ENCODE measurements at places on chromosomes 7 and 10.
A peak's percentile ranks its signal among the peaks of the same experiment; 100 is the strongest.

GRCh38 chr7:55571511-55572377 is 558 bp downstream of the VOPP1 start:
- peak; percentile 28 for DNase-seq

GRCh38 chr7:6182993-6183392 is 89.4 kb downstream of the CYTH3 start:
- DNase-seq: no peak

GRCh38 chr10:90344226-90344625 is 513.6 kb downstream of the HTR7 start:
- DNase-seq: no peak

- no peak for DNase-seq
Measured at GRCh38 chr7:31456646-31457368, 57.1 kb upstream of the ITPRID1 start.

GRCh38 chr10:119084896-119085295 is 4.3 kb upstream of the EIF3A start:
- no peak for DNase-seq

- DNase-seq: no peak
Measured at GRCh38 chr7:50648076-50648475, 82.9 kb upstream of the DDC start.

GRCh38 chr10:94383530-94383929 is 18.8 kb upstream of the TBC1D12 start:
- DNase-seq: no peak

GRCh38 chr10:22252224-22252800 is 34.5 kb upstream of the EBLN1 start:
- peak; percentile 9 for DNase-seq

DNA sequence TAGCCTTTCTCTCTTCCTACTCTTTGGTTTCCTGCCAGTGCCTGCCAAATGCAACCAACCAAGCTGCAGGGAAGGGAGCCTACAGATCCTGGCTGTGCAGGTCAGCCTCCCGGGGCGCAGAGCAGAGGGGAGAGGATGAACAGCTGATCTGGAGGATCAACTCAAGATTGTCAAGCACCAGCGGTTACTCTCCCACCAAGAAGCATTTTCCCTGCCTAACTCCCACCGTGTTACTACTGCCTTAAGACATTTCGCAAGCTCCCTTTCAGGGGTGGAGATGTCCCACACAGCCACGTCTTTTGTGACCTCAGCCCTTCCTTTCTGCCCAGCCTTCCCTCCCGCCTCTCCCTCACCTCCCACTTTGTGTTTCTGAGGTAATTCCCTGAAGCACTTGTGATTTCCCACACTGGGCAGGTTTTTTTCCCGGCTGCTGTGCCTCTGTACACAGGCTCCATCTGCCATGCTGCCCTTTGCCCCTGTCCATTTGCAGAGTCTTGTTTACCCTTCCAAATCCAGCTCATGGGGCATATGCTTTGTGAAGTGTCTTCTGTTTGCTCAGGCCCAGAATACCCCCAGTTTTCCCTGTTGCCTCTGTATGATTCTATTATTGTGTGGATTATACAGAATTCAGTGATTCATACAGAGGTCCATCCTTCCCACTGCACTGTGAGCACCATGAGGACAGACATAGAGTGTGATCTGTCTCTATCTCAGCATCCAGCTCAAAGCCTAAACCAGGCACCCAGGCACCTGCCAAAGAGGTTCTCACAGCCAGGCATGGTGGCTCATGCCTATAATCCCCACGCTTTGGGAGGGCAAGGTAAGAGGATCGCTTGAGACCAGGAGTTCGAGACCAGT is 40.9 kb upstream of the PAPSS2 start:
- DNase-seq: no peak

- no peak for DNase-seq
Measured at GRCh38 chr10:66919248-66919647, 6.6 kb upstream of the LRRTM3 start.

DNA sequence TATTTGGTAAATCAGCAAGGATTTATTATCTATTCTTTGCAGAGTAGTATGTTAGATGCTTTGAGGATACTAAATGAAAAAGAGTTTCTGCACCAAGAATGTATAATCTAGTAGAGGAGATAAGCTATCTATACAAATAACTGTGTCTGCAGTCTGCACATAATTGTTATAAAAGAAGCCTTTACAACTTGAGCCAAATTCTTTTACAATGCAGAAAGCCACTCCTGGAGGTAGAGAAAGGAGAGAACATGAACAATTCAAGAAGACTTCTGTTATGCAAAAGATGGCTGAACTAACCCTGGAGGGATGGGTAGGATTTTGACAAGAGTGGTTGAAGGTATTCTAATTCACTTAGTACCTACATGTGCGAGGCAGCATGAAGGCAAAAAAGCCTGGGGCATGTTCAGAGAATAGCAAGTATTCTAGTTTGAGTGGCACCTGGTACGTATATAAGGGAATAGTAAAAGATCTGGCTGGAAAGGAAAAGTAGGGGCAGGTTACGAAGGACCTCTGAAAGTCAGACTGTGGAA is 251.1 kb upstream of the KAT6B start:
- no peak for DNase-seq

DNA sequence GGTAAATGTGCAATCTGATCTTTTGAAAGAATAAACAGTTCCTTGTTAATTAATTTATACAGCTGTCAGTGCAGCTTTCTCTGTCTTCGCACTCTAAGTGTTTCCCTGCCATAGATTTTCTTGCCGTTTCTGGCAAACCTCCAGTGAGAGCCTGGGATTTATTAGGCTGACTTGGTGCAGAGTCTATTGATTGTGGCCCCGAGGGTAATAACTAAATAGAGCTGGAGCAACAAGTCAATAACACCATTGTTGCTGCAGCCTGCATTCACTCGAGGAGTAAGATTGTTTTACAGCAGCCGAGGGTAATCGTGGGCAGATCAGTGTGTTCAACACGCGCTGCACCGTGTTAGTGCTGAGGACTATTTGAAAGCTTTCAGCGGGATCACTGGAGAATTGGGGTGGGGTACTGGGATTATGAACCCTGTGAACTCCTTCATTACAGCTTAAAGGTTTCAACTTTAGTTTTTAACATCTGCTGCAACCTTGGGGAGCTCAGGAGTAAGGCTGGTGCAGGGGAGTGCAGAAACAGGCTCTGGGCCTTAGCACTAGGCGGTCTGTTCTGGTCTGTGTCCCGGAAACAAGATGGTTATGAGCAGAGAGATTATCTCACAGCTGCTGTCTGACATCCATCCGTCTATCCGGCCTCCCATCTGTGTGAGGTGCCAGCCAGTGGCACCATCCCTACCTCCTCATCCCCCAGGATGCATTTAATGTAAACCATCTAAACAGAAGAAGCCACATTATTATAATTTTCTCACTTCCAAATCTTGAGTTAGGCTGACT is 174.0 kb upstream of the TCF7L2 start:
- no peak for DNase-seq

DNA sequence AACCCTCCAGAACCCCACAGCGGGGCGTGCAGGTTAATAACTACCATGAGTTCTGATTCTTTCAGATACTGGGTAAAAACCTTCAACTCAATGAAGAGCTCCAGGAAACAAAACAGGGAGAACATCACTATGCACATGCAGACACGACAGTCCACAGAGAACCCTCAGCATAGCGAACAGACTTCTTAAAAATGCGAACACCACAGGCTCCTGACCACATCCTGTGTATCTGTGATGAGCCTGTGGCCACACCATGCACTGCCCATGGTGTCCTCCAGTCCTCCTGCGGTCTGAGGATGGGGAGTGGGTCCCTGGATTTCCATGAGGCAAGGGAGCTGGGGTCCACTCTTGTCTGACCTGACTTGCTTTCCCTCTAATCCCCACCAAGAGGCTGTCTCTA is 107.2 kb downstream of the COBL start:
- DNase-seq: peak; percentile 52

DNA sequence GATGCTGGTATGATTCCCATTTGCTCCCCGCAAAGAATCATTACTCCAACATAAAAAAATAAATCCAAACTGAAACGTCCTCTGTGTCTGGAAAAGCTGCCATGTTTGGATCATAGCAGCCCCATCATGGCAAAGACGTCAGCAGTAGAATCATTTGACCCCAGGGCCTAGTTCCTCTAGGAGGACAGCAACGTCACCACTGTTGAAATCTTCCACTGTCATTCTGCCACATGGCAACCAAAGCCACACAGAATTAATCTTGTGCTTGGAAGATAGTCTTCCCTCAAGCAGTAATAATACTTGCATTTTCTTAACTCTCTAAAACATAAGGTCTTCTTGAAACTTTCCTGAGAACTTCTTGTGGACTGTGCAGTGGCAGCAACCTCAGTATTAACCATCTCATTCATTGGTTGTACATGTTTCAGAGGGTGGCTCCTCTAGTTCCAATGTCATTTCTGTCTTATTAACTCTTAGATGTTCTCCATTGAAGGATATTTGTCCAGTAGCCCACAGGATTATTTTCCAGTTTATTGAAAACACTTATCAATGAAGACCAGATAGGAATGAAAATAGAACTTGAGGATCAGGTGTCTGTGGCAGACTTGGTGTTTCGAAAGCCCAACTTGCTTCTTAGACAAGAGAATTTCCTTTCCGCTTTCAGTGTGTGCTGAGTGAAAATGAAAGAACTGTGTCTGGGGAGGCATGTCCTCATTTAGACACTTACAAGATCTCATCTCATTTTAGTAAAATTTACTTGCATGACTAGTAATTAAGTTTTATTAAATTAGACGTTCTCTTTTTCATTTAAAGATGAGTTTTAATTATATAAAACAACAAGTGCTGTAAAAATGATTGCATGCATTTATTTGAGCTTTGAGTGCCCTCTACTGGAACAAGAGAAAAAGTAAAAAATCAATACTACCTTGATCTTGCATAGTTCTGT is 28.9 kb upstream of the INHBA start:
- DNase-seq: no peak

DNA sequence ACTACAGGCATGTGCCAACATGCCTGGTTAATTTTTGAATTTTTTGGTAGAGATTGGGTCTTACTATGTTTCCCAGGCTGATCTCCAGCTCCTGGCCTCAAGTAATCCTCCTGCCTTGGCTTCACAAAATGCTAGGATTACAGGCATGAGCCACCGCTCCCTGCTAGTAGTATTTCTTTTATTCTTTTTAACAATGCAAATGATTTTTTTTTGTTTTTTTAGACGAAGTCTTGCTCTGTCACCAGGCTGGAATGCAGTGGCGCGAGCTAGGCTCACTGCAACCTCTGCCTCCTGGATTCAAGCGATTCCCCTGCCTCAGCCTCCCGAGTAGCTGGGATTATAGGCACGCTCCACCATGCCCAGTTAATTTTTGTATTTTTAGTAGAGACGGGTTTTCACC is 58.1 kb downstream of the SVIL start:
- no peak for DNase-seq

- DNase-seq: no peak
Measured at GRCh38 chr7:6486438-6487183, 38.9 kb upstream of the DAGLB start.

- DNase-seq: no peak
Measured at GRCh38 chr10:112663234-112664125, 216.5 kb downstream of the VTI1A start.

- no peak for DNase-seq
Measured at GRCh38 chr7:7535691-7536090, at the start of gene COL28A1. Gene COL28A1, minus strand, starts transcription at chr7:7535873. Its CDS starts 2,998 bp downstream, at chr7:7532875.

DNA sequence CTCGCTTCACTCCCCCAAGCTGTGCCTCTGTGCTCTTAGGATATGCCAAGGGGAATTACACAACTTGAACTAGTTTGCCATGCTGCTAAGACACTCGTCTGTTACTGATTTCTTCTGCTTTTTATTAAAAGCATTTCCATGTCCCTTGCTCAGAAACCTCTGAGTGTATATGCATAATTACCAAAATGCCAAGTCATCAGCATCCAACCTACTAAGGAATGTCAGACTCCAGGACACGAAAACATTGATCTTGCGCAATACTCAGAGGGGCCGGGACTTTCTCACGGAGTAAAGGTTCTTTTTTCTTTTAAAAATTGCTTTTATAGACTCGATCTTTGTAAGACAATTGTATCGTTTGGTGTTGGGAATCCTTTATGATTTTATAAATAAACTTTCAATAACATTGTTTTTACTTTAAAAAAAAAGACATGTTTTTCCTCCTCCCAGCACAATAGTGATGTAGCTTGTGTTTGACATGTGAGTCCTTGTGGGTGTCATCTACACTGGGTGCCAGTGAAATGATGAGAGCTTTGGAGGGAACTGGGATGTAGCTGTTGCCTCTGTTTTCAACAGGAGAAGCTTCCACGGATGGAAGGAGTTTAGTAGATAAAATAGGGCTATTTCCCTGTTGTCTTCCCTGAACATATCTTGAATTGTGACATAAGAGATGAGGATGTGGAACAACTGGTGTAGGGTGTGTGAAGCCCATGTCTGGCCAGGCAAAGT is 43.6 kb downstream of the CNNM1 start:
- no peak for DNase-seq

DNA sequence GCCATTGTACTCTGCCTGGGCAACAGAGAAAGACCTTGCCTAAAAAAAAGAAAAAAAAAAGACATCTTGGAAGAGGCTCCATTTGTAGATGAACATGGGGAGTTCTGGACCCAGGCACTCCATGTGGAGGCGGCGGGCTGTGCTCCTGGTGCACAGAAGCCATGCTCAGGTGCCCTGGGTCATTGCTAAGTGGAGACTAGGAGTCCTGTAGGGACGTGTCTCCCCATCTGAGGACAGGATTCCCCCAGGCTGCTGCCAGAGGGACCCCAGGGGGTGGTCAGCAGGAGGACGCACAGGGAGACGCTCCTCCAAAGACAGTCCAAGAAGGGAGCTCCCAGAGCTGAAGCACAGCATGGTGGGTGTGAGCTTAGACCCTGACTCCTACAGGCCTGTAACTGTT is 34.3 kb downstream of the SBDS start:
- DNase-seq: no peak

DNA sequence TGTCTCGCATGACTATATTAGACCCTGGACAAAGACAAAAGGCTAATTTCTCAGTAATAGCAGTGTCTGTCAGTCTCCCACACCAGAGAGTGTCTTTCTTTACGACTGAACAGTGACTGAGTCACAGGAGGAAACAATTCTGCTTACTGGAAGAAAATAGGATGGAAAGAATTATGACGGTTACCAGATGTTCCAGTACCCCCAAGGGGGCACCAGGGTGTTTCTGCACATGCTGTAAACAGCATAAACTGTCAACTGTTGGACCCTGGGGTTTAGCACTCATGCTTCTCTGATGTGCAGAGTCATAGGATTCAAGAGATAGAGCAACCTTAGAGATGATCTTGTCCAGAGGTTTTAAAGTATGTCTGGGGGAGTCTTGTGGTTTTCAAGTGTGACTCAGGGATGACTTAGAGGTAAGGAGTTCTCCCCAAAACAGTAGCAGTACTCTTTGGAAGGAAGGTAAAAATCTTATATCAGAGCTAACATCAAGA is 291.7 kb downstream of the THSD7A start:
- DNase-seq: no peak

GRCh38 chr10:122010405-122011050 is 21.6 kb downstream of the TACC2 start:
- DNase-seq: no peak

DNA sequence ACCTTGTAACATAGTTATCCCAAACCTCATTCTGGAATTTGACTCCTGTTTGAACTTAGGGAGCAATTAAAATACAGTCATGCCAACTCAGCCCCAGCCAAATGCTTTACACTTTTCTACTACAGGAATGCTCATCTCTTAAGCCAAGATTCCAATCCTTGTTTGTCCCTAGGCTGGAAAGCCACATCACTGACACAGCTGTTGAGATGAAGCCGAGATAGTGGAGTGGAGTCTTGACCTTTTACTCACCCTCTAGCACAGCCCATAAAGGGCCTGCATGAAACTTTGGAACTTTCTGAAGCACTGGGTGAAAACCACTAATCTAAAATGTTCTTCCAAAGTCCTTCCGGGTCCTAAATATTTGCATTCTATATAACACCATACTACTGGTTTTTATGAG is 247.3 kb downstream of the ETV1 start:
- no peak for DNase-seq

Measured in NCI-H2029 (cell line).